ENCODE measurements at places on chromosomes 1 and 21.

DNA sequence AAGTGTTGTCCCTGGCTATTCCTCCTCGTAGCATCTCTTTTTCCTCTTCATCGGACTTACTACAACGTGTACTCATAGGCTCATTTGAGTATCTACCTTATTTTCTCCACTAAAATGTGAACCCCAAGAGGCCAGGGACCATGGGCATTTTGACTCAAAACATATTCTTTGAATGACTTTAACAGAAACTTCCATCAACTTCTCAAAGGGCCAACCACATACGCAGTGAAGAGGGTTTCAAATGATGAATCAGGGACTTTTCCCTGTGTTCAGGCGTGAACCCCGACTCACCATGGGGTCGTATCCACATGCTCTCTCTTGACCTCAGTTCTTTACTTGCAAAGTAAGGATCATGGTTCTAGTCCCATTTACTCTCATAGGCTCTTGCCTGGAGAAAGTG is 20.2 kb upstream of the GPR137B start:
- no peak for DNase-seq

DNA sequence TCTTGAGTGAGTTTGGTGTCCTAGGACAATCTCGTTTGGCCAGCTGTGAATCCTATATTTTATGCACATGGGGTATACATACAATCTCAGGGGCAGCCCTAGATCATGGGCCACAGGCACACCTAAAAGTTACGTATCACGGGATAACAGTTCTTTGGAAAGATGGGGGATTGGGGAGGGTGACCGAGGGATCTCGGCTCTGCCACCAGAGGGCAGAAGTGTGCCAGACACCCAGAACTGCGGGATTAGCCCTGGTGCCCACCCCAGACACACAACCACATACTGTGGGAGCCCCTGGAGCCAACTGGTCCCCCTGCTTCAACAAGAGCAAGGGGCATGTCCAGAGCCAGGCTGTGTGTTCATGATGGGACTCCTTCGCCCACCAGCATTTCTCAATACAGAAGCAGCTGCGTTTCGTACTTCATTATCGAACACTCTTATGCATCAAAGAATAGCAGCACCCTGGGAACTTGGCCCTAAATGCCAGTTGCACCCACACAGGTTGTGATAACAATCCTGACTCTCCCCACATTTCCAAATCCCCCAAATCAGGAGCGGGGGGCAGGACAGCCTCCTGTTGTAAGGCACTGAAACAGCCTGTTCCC is 37.4 kb downstream of the TMCO4 start:
- DNase-seq, result peak; percentile 73

- DNase-seq, result no peak
Observed at GRCh38 chr1:239426821-239427475, 40.6 kb downstream of the CHRM3 start.

DNA sequence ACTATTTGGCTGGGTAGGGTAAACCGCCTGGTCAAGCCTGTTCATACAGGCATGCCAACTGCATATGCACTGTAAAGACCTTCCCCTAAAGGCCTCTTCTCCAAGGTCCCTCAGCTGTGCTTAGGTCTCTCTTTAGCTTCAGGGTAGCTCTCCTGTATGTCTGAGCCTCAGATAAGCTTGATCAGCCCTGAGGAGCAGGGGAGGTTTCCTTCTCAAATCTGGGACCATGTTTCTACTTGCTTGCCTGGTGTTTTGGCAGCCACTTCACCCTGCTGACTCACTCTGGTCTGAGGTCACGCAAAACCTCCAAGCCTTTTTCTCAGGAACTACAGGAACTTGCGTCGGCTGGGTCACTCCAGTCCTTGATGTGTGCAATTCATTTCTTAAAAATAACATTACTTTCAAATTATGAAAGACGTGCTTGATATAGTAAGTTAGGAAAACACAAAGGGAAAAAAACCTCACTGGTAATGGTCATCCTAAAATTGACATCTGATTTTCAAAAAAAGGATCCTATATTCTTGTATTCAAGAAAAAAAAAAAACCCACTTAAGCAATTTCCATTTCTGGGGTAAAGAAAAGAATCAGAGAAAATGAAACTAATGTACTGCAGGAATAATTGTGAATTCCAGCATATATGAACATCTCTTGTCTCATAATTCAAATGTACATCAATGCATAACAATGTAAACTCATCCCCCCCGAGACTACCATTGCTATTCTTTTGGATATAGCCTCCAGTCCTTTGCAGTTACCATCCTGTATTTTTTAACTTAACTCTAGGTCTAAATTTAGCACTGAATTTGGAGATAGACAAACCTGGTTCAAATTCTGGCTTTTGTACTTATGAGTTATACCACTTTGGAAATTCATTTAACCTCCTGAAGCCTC is 24.8 kb upstream of the RNF19B start:
- DNase-seq, result no peak

DNA sequence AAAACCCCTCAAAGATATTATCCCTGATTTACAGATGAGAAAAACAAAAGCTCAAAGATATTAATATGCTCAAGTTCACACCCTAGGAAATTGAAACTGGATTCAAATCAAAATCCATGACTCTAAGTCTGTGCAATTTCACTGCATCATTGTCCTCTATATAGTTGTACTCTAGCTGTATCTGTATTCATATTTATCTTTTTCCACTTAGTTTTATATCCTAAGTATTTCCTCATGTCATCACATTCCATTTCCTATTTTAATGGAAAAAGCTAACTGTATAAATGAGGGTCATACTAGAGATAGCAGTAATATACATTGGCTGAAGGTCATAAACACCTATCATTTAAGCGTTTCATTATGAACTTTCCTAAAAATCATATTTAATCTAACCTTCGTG is 42.2 kb upstream of the RALGPS2 start:
- no peak for DNase-seq

GRCh38 chr1:61011561-61012263 is 70.6 kb upstream of the NFIA start:
- no peak for DNase-seq

DNA sequence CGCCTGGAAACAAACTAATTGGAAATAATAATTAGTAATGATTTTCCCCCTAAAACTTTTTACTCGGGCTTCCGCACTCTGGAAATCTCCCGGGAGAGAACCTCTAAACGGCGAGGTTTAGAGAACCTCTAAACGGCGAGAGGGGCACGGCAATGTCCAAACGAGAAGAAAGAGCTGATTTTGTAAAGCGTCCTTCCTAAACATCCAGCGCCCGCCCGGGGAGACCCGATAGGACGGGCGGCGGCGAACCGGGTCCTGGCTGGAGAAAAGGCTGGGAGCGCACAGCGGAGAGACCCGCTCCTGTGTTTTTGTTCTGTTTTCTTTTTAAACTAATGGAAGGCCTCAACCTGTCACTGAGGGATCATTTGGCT is 1.6 kb downstream of the PAX7 start:
- peak; percentile 70 for DNase-seq

- DNase-seq, result no peak
Observed at GRCh38 chr1:1541956-1542765, 1.7 kb upstream of the TMEM240 start.

DNA sequence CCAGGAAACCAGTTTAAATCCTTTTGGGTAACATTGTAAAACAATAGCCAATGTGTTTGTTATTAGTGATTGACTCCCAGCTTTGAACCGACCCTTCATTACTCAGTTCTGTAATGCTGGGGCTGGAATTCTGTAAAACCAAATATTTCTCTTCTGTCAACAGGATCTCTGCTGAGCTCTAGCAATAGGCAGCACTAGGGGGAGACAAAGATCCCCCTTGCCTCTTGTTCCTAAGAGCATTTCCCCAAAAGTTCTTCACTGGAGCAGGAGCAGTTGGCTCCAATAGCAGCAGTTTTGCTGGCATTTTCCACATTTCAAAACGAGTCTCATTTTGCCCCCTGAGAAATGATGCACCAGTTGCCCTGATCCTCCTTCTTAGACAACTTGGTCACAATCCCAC is 1671.1 kb downstream of the MRPL39 start:
- peak; percentile 44 for DNase-seq

DNA sequence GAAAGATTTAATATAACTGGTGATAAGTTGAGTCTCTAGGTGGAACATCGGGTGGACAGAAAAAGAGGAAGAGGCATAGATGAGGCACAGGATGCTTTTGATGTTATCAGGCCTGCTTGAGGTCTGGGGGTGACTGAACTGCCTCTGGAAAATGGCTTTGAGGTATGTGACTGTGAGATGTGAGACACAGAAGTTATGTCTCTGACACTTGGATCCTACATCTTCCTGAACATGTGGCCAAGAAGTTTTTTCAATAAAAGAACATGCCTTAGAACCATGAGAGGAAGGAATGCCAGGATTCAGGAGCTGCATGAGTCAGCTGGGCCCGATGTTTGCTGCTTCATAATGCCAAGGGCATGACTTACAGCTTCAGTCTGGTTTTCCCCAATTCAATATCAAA is 11.5 kb upstream of the AIM2 start:
- DNase-seq, result no peak

DNA sequence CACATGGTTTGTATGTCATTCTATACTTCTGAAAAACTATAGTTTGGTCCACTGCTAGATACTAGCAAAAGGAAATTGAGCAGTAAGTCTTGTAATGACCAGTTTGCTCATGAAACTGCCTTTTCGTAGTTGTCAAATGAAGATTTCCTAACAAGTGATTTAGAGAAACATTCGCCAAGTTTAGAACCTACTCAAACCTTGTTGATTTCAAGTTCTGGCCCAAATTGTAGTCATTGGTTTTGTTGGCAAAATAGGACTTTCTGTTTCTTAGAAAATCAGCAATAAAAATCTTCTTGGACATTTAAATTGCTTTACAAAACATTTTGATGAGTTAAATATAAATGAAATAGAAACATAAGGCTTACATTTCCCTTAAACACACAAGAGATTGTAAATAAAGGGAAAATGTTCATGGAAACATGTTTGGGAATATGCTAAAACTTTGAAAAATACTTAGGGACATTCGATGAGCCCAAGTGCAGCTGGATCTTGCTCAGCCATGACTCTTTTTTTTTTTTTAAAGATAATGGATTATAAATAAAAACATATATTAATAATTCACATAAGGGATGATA is 178.5 kb upstream of the LYPLAL1 start:
- DNase-seq, result no peak

GRCh38 chr1:40394491-40395172 is 21.1 kb downstream of the SMAP2 start:
- DNase-seq, result no peak

DNA sequence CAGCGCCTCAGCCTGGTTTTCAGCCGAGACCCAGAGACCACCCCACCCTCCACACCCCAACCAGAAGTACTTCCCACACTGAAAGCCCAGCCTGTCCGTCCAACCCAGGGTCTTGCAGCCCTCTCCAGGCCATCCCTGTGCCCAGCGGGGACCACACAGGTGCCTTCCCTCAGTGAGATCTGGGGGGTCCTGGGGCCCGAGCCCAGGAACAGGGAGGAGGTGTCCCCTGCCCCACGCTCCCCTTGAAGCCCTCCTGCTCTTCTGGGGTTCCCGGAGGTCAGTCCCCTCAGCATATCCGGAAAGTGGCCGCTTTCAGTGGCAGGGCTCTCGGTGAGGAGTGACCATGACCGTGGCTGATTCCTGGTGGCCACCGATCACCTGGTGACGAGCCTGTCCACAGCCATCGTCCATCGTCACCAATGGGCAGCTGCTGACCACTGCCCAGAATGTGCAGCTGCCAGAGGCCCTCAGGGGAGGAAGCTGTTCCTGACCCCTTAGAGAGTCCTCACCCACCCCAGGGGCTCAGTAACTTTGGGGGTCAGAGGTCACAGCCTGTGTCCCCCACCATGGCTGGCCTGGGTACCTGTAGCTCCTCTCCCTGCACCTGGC is 3.4 kb downstream of the TMEM240 start:
- no peak for DNase-seq

Data from GM23338 (cell line).